Eye (tissue), 1 donor: ENCODE measurements at places on chromosomes 16 and 17.

DNA sequence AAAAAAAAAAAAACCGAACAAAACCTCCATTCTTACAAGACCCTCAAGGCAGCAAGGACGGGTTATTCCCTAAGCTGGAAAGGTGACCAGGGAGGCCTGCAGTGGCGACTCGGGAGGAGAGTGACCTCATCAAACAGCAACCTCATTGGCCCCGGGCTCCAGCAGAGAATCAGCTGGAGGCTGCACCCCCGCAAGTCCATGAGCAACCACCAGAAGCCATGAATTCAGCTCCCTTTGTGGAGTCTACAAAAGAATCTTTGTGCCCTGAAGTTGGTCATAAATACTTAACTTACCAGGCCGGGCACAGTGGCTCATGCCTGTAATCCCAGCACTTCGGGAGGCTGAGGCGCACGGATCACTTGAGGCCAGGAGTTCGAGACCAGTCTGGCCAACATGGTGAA lies 80.9 kb upstream of the CREBBP start:
- DNase-seq, result no peak

- no peak for DNase-seq
Measured at GRCh38 chr16:59432276-59432675, 698.2 kb upstream of the GOT2 start.

DNA sequence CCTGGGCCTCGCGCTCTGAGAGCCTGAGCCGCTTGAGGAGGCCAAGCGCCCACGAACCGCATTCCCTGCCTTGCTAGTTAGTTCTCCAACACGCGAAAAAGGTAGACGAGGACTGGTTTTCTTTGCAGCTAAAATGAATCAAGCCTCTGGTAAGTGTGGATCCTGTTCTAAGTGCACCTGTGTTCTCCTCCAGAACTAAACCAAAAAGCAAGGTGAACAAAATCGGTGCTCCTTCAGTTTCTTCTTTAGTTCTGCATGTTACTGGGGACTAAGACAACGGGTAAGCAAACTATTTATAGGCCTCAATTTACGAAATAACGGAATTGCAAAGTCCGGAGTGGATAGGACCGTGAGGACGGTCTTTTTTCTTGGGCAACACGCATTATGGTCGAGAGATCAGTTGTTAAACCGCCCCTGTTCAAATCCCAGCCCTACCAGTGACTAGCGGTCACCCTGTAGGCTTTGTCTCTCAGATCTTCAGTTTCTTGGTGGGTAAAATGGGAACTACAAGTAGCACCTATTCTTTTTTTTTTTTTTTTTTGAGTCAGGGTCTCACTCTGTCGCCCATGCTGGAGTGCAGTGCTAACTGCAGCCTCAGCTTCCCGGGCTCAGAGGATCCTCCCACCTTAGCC lies 993 bp upstream of the ANKRD11 start:
- peak; percentile 51 for DNase-seq

DNA sequence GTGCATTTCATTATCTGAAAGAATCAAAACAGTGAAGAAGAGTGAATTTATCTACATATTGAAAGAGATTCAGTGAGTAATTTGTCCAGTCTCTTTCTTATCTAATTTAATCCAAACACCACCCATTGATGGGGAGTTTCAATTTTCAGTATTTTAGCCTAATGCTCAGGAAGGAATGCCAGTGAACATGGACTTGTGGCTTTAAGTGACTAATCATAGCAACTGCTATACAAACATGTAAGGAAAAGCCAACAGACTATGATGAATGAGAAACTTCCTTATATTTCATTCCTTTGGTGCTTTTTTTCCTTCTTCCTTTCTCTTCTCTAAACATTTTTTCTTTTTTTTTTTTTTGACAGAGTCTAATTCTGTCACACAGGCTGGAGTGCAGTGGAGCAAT lies 885.8 kb downstream of the KCNJ2 start:
- no peak for DNase-seq

DNA sequence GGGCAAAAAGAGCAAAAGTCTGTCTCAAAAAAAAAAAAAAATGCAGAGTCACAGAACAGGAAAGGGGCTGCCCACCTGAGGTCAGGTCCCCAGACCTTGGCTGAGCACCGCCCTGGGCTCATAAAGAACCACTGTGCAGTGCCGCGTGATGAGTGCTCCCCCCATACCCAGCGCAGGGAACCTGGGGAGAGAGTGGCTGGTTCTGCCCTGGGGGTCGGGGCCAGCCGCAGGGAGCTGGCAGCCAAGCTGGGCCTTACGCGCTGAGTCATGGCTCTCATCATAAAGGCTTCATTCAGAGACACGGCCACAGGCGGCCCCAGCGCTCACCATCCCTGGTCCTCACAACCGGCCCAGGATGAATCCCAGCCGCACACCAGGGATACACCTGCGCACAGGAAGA lies 80.7 kb downstream of the RAB11FIP4 start:
- DNase-seq, result no peak

GRCh38 chr16:78929841-78930240 lies 670.7 kb downstream of the MAF start:
- DNase-seq, result no peak

DNA sequence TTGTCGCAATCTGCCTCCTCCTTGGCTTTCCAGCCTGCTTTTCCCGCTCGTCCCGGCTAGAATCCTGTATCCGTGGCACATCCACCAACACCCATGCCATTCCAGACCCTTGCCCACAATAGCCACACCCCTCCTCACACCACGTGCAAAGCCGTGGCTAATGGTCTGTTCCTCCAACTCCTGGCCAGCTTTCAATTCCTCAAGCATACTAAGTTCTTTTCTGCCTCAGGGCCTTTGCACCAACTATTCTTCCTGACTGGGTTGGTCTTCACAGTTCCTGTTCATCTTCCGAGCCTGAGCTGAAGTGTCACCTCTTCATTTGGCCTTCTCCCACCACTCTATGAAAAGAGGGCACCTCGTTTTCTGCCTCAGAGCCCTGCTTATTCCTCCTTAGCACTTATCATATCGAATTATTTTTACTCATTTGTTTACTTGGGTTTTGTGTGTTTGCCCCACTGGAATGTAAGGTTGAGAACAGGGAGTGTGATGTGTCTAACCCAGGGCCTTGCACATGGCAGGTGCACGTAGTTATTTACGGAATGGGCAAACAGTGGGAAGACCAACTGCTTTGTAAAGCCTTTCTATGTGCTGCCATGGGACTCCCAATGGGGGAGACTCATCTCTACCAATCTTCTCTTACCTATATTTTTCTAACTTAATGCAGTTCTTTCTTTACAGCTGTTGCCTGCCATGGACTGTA lies 69.0 kb downstream of the CDK5R1 start:
- no peak for DNase-seq

- peak; percentile 79 for DNase-seq
Measured at GRCh38 chr17:50559674-50560184, 786 bp upstream of the CACNA1G start.

DNA sequence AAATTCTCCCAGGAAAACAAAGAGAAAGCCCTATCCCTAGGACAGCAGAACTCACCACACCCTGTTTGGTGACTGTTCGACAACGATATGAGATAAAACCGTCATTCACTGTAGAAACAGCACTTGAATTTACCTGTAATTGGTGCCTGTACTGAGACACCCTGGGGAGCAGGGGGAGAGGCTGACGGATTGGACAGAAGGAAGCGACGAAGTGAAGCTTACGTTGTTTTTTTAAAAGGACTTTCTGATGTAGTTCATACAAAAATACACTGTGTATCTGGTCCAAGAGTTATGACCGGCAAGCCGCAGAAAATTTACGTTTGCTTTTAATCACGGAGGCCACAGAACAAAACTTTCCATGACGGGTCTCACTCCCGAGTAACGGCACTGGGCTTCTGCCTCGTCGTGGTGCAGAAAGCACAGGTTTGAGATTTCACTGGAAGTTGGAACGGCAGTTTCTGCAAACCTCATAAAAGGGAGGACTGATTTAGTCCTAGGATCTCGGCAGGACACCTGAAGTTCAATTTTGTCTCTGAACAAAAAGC lies 9.7 kb downstream of the NXN start:
- DNase-seq, result peak; percentile 63

DNA sequence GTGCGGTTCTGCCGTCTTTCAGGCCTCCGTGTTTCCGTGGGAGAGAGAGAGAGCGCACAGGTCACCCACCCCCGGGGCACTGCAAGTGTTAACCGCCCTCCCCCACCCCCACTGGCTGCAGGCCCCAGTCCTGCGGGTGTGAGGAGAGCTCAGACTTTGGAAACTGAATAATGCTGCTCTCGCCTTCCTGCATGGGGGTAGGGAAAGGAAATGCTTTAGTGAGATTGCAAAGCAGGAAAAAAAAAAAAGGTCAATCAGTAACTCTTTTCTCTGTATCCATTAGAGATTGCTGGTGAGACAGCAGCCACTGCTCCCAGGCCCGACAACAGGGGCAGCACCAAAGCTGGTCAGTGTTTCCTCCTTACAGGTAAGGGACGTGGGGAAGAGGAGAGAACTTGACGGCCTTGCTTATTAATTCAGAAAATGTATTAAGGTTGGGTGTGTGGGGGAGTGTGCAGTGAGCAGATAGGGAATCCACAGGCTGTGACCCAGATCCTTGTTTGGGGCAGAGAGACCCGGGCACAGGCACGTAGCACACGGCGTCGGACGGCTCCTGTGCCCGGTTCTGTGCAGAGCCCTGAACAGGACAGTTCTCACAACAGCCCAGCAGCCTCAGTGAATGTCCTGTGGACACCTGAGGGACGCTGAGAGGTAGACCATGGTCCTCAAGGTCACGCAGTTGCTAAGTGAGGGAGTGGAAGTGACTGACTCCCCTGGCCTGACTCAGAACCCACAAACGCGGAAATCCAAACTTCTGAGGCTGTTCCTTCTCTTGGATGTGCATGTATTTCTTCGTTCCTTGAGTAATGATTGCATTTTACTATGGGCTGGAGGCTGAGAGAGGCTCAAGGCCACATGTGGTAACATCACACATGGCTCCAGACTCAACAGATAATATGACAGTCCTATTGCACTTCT lies 156.5 kb downstream of the FOXL1 start:
- no peak for DNase-seq

- DNase-seq, result no peak
Measured at GRCh38 chr17:67487506-67487905, 110.4 kb downstream of the PITPNC1 start.

GRCh38 chr17:49755663-49756283 lies 8.2 kb downstream of the FAM117A start:
- DNase-seq, result no peak

- no peak for DNase-seq
Measured at GRCh38 chr17:49564638-49565037, 11.0 kb upstream of the NXPH3 start.

GRCh38 chr16:71276589-71277334 lies 12.4 kb downstream of the CMTR2 start:
- DNase-seq, result no peak

GRCh38 chr17:40857535-40857934 lies 9.5 kb downstream of the KRT12 start:
- DNase-seq, result peak; percentile 62

- peak; percentile 95 for DNase-seq
Measured at GRCh38 chr17:21511363-21512195, 135.4 kb downstream of the KCNJ12 start.

DNA sequence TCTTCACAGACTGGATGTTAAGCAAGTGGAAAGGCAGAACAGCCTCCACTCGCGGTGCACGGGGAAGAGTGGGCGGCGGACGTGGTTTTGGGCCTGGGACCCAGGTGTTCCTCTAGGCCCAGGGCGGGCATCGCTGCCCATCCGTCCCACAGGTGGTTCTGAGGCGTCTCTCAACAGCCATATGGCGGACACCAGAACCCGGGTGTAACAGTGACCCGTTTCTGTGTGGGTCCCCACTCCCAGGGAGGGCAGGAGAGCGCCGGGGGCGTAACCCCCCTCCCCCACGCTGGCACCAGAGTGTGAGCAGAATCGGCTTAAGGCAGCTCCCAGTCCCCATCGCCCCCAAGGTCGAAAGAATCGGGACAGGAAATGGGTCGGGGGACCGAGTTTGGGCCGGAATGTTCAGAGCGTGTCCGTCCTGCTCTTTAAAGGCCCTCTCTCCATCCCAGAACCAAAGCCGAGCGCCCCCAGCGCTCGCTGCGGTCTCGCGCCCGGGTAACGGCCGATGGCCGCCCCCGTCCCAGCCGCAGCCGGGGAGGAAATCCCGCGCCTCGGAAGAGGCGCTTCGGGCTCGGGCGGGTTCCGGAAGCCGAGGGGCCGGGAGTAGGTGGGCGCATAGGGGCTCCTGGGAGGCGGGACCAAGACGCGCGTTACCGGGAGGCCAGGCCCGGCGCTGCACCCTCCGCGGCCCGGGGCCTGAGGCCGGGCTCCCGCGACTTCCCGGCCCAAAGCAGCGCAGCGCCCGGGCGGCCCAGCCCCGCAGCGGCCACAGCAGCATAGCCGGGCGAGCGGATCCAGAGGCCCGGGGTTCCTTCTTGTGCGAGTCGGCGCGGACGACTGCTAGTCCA lies at the start of gene TK2:
TSS of gene TK2 (minus strand) at position 839 of the 848 bp plus-strand sequence. CDS start at position 778, 61 bp downstream.
- peak; percentile 94 for DNase-seq

- no peak for DNase-seq
Measured at GRCh38 chr17:337866-338265, 14.7 kb downstream of the RPH3AL start.

- DNase-seq, result no peak
Measured at GRCh38 chr17:61455324-61456060, 3.3 kb downstream of the TBX4 start.

DNA sequence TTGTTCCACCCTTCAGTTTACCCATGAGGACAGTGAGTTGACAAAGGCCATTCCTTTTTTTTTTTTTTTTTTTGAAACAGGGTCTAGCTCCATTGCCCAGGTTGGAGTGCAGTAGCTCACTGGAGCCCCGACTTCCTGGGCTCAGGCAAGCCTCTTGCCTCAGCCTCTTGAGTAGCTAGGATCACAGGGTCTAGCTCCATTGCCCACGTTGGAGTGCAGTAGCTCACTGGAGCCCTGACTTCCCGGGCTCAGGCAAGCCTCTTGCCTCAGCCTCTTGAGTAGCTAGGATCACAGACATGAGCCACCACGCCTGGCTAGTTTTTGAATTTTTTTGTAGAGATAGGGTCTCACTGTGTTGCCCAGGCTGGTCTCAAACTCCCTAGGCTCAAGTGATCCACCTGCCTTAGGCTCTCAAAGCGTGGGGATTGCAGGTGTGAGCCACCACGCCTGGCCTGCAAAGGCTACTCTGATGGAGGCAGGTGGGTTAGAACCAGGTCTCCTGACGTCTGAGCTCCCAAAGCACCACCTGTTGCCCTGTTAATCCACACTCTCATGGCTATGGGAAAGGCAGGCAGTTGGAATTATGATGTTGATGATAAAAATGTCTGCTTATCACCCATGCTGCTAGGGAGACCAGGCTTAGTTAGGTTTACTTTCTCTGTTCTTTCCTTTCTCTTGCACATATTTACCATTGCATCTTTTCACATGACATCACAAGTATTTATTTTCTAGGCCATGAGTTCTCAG lies 65.2 kb downstream of the KSR1 start:
- no peak for DNase-seq

DNA sequence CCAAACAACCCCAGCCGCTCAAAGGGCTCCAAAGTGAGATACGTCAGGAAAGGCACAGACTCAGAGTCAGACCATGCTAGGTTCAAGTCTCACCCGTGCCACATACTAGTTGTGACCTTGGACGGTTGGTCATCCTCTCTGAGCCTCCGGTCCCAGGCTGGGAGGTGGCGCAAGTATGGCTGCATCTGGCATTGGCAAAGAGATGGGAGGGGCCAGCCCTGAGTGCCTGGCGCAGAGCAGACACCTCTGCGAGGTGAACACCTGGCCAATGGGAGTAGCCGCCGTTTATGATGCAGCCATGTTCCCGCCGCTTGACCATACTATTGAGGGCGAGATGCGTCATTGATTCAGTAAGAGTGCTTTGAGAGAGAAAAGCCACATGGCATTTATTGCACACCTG lies 97.8 kb upstream of the PLCG2 start:
- no peak for DNase-seq

- peak; percentile 91 for DNase-seq
Measured at GRCh38 chr17:10614536-10615155, 42.5 kb downstream of the MYH3 start.

GRCh38 chr16:52090080-52090479 lies 456.9 kb downstream of the TOX3 start:
- DNase-seq, result no peak
